ENCODE measurements at places on chromosomes 2 and 18.

- DNase-seq: no peak
These were observed 691.4 kb upstream of the FSHR start for GRCh38 chr2:49845671-49846070.

- DNase-seq: peak; percentile 45
These were observed 651 bp upstream of the STAM2 start for GRCh38 chr2:152176113-152176714.

DNA sequence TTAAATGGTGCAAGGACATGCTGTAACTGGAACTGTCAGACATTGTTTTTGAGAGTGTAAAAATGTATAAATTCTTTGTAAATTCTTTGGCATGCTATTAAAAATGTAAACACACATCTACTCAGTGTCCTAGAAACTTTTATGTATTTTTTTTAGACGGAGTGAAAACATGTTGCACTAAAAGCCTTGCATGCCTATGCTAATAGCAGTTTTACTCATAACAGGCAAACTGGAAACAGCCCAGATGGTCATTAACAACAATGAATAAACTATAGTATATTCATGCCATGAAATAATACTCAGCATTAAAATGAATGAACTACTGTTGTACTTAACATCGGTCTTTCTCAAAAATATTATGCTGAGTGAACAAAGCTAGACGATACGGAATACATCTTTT, 954.8 kb upstream of the DDX18 start:
- DNase-seq: no peak

- DNase-seq: no peak
These were observed 746.1 kb downstream of the LRP1B start for GRCh38 chr2:141384676-141385075.

DNA sequence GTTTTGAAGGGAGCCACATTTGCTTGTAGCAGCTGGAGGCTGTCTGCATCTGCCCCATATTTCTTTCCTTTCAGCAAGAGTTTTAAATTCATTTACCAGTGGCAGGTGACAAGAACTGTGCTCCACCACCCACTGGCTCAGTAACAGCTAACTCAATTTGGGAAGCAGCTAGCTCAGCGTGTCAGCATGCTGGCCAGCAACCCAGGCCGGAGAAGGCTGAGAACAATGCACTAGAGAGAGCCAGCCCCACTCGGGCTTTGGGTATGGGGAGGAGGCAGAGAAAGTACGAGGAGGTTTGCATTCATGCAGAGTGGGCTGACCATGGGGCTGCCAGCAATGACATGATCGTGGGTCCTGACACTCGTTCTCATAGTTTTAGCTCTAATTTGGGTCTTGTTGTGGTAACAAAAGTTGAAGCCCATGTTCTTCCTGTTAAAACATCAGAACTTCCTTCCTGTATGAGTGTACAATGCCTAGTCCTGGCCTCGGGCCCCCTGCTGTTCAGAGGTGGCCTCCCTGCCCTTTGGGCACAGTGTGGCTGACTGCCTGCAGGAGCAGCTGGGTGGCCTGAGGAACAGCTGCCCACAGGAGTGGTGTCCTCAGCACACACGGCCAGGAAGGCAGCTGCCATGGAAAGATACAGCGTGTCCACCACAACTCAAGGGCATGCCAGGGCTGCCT, 23.0 kb downstream of the CDC42EP3 start:
- DNase-seq: no peak

DNA sequence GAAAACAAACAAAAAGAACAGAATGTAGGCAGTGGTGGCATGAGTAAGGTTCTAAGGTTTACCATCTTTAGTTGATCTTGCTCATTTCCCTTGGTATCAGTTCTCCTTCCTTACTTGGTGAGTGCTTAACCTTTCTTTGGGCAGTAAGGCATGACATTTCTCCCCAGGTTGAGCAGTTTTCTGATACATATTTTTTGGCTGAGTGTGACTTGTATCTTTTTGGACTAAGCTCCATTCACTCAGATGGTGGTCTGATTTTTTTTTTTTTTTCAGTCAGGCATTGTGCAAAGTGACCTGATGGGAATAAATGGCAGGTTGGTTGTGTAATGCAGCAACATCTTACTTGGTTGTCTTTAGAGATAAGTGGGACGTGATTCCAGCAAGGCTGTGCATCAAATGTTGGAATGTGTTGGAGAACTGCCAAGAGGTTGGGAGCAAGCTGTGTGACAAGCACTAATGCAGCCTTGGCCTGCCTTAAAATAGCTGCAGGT, 15.1 kb downstream of the SPTBN1 start:
- DNase-seq: no peak

- no peak for DNase-seq
These were observed 5.2 kb downstream of the KLHL29 start for GRCh38 chr2:23390152-23390551.

- DNase-seq: no peak
These were observed 233.7 kb upstream of the MEIS1 start for GRCh38 chr2:66201242-66201641.

GRCh38 chr2:134243244-134243643, 10.6 kb upstream of the MGAT5 start:
- DNase-seq: no peak

- no peak for DNase-seq
These were observed 61.1 kb downstream of the PRKCE start for GRCh38 chr2:45712570-45712969.

GRCh38 chr18:36187826-36188721, 777 bp downstream of the MOCOS start:
- peak; percentile 57 for DNase-seq

DNA sequence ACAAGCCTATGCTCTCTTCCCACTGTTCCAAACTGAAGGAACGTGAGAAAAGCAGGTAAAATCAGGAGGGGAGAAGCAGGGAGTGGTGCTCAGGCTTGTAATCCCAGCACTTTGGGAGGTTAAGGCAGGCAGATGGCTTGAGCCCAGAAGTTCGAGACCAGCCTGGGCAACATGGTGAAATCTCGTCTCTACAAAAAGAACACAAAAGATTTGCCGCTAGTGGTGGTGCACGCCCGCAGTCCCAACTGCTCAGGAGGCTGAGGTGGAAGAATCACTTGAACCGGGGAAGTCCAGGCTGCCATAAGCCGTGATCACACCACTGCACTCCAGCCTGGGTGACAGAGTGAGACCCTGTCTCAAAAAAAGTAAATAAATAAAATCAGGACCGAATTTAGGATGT, 1.3 kb upstream of the TMSB10 start:
- no peak for DNase-seq

DNA sequence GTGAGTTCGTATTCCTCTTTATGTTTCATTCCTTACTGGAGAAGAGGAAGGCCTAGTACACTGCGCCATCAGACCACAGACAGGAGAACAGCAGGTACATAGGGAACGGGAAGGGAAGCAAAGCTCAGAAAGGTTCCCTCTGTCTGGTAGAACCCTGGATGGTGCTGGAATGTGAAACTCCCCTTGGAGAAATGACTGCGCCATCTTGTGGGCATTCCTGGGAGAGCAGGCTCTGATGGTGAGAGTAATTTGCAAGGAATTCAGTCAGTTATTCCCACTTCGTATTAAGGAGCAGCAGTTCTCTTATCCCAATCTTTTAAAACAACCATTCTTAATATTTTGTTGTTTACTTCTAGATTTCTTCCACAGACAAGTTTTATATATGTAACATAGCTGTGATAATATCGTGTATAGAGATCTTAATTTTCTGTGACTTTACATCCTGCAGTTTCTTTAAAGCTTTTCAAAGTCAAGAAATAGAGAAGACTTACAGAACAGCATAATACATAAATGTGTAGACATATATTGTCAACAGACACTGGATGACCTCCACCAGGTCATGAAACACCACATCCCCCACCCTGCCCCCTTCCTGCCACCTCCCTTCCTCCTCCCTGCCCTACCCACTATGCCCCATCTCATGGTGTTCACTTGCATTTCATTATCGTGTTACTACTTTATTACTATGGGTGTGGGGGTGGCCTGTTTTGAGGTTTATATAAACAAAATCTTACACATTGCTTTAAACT, 83.9 kb downstream of the ARHGEF4 start:
- peak; percentile 79 for DNase-seq

DNA sequence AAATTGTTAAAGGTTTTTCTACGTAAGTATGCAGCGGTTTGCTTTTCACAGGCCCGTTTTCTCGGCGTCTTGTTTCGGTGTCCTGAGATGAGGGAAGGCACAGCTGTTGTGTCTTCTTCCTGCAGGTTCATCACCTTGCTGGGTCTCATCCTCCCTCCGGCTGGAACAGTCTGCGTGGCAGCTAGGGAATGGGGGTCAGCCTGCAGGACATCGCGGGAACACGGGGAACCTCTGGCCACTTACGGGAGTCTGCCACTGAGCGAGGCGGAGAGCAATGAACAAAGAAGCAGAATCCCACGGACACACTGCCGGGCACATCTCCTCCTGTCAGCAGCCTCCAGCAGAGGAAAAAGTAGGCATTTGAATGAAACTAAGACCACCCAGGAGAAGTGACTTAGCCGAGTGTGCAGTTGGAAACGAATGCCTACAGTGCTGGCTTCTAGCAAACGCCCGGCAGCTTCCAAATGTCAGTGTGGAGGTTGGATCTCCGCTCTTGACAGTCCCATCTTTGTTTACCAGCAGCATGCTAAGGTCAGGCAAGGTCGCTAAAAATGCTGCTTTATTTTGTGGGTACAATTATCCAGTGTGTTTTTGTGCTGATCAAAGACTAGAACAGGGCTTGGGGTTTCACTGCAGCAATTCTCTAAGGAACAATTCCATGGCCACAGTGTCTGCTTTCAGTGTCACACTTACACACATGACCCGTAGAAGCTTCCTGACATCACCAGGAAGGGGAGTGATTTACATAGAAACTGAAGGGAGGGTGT, 109.8 kb upstream of the SEC11C start:
- DNase-seq: no peak

DNA sequence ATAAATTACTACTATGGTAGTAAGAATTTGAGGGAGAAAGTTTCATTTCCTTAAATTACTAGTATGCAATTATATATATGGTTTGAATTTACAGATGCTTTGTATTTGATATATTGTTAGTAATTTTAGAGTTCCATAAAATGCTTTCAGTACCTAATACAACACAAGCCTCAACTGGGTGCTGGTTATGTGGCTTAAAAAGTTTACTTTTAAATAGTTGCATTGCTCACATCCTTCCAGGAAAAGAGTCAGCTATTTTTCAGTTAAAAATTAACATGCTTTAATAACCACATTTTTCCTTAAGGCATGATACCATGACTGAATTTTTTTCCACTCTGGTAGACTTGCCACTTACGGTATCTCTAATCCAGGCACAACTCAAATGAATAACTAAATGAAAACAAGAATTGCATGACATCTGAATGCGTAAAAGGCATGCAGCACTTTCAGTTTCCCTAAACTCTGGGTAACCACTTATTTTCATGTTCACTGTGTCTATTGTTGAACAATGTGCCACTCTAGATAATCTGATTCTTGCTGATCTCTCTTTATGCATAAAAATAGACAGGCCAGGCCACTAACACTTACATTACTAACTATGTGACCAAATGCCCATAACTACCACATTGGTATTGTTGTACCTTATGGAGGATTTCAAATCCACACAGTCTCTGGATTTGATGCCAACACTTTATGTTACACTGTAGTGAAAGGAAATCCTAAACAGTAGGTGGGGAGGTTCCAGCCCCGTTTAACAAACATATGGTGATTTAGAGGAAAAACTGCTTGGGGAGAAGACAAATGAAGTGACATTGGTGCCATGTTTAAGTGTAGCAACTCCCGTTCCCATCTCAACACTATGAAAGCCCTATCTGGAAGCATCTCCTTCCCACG, 35.5 kb upstream of the SLC35F5 start:
- DNase-seq: no peak

DNA sequence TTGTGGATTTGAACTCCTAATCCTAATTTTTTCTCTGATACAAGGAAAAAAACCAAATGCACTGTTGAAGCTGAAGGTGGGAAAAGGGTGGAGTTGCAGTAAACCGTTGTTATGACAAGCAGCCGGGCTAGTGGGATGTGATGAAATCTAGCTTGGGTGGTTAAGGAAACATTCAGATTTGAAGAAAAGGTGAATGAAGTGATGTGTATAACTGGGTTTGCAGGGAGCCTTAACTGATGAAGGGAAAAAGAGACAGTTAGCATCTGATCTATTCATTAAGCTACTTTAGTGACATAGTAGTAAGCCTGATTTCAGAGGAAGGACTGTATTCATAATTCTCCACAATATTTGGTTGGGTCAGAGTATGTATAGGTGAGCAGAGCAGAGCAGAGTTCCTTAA, 3.5 kb downstream of the EML6 start:
- DNase-seq: no peak

GRCh38 chr2:320561-320960, 32.7 kb upstream of the ALKAL2 start:
- DNase-seq: no peak

DNA sequence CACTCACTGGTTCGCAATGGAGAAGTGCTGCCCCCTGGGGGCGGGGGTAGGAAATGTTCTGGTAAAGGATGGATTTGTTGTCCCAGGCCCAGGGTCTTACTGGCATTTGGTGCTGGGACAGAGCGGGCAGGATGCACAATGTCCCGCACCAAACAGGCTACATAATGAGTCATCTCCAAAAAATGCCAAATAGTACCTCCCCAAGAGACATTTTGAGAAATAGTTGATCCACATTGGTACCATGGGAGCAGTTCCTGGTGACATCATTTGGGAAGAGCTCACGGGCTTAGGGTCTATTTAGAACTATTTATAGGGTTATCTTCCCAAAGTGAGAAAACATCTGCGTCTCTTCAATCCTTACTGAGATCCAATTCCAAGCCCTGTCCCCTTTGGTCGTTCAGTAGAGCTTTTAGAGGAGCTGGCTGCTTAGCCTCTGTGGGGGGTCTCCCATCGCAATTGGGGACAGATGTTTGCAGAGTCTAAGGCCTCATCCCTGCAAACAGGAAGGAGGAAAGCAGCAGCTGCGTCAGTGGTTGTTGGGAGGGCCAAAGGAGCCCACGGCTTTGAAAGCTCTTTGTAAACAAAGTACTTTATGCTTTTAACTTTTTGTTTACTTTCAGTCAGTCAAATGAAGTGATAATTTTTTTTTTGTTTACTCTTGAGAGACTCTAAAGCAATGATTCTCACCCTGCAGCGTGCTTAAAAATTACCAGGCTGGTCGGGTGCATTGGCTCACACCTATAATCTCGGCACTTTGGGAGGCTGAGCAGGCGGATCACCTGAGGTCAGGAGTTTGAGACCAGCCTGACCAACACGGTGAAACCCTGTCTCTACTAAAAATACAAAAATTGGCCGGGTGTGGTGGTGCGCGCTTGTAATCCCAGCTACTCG, 49.3 kb downstream of the GREB1 start:
- peak; percentile 50 for DNase-seq

DNA sequence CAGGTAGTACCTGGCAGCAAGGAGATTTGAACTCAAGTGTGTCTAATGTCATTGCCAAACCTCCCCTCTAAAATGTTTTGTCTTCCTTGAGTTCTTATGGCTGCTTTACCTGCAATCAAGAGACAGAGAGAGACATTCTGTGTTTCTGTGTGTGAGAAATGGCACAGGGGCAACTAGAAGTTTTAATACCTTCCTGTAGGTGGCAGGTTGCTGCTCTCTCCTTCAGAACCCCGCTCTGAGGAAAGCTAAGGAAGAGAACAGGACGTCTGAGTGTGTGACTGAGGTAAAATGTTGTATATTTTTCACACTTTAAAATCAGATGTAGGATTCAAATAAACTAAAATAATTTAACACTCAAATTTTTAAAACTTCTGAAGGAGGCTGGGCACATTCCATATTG, 19.2 kb downstream of the DTNA start:
- peak; percentile 18 for DNase-seq

- DNase-seq: no peak
These were observed 139.3 kb upstream of the CTDP1 start for GRCh38 chr18:79540161-79540903.

GRCh38 chr2:187338679-187339121, 109.4 kb downstream of the CALCRL start:
- no peak for DNase-seq

GRCh38 chr2:66430505-66431273, 4.2 kb upstream of the MEIS1 start:
- no peak for DNase-seq

- DNase-seq: no peak
These were observed 1.1 kb upstream of the FN1 start for GRCh38 chr2:215436705-215437565.
